Stimulated activated naive CD8-positive, alpha-beta T cell treated with anti-CD3 and anti-CD28 coated beads, Interleukin-15, Interleukin-2, amounts not matched to agents 100 U/mL and 50 U/mL, for 24 hours (primary cell): ENCODE measurements at places on chromosomes 3 and 15.

GRCh38 chr15:86231864-86232721 lies 152.4 kb downstream of the AGBL1 start:
- DNase-seq, result peak; percentile 25

DNA sequence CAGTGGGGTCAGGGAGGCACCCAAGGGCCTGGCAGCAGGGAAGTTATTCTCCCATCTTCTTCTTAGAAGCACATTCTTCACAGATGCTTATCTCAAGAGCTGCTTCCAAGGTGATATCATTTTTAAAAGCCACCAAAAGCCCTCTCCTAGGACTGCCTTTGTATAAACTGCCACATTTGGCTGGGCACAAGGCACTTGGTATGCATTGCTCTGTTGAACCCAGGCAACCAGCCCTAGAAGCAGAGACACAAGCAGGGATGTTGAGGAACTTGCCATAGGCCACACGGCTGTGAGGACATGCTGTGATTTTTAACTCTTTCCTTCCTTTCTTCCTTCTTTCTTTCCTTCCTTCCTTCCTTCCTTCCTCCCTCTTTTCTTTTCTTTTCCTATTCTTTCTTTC lies 7.4 kb upstream of the SLC6A1 start:
- no peak for DNase-seq

GRCh38 chr15:40064231-40064894 lies 25.4 kb upstream of the SRP14 start:
- DNase-seq, result no peak

GRCh38 chr15:64894395-64895056 lies 17.2 kb upstream of the ANKDD1A start:
- DNase-seq, result peak; percentile 74

DNA sequence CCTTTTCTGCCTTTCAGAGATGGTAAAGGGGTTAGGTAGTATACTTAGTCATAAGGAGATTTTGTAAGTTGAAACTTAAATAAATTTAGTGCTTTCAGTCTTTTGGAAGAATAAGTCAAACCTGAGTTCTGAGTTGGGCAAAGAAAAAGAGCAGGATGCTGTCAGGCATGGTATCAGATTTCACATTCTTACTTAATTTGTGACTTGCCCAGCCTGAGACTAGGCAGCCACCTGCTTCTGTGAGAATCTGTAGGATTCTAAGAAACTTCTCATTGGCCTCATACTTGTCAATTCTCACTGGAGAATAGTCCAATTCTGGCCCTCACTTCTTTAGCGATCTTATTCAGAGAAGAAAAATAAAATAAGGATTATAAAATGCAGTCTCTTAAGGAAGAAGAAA lies 577.5 kb downstream of the DIPK2A start:
- DNase-seq, result no peak

- no peak for DNase-seq
Measured at GRCh38 chr3:41213588-41213987, 14.3 kb downstream of the CTNNB1 start.

DNA sequence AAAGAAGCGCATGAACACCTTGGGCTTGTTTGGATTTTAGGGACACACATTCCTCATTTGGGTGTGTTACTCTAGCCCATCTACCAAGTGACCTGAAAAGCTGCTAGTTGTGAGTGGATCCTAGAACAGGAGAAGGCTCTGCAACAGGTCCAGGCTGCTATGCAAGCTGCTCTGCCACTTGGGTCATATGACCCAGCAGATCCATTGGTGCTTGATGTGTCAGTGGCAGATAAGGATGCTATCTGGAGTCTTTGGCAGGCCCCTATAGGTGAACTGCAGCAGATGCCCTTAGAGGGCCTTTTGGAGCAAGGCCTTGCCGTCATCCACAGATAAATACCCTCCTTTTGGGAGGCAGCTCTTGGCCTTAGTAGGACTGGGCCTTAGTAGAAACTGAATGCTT lies 53.2 kb downstream of the PAQR5 start:
- DNase-seq, result no peak

DNA sequence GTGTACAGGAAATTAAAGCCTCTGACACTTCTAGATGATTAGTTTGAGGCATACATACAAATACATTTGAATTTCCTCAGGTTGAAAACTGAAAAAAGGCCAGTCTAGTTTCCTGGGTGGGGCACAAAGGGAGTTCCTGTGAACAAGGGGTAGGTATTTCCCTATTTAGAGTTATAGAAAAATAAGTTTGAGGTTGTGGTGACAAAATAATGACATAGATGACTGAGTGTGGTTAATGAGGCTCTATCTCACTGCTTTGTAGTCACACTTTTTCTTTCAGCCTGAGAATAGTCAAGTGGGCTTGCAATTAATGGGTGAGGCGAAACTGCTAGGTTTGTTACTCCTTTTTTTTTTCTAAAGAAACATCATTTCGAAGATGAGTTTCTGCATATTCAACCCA lies 4.3 kb downstream of the SLCO3A1 start:
- no peak for DNase-seq

DNA sequence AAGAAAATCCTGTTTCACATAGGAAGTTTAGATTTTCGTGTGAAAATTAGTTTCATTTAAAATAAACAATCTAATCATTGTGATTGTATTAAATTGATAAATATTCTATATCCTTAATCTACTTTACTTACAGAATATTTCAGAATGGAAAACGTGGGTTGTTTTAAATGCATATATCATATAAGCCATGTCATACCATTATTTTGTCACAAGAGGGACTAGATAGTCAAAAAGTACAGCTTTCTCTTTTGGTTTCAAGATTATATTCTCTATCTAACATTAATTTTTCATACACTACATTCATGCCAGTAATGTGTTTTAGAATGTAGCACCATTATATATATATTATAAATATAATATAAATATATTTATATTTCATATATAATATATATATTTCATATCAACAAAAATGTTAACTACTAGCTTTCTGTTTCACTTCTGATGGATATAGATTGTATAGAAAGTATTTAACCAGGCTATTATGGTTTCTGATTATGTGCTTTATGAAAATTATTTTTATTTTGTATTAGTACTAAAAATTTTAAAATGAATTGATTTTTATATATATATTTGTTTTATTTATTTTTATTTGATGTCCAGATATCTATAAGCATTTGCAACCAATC lies 45.3 kb downstream of the OSTN start:
- DNase-seq, result no peak

GRCh38 chr3:172808969-172809546 lies 58.5 kb downstream of the ECT2 start:
- DNase-seq, result no peak

DNA sequence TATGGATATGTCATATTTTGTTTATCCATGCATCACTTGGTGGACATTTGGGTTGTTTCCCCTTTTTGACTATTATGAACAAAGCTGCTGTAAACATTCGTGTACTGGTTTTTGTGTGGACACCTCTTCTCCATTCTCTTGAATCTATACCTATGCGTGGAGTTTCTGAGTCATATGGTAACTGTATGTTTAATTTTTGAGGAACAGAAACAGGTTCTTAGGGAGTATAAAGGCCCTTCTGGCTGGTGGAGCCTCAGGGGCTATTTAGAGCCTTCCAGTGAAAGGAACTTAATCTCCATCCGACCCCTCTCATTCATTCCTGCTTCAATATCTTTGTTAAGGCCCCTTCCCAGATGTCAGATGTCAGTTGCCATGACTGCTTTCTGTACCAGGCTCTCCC lies 14.1 kb upstream of the CTXND1 start:
- no peak for DNase-seq

- no peak for DNase-seq
Measured at GRCh38 chr3:27639271-27639670, 82.9 kb downstream of the EOMES start.

DNA sequence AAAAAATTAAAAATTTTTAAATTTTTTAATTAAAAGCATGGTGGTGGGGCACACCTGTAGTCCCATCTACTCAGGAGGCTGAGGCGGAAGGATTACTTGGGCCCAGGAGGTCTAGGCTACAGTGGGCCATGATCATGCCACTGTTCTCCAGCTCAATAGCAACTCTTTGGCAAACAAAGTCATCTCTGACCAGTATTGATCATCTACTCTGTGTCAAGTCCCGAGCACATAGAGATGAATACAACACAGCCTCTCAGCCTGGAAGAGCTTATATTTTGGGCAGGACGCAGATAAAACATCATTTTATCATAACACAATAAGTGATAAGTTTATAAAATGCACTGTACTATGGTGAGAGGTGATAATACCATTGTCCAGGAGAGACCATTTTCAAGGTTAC lies 281.6 kb upstream of the GADL1 start:
- DNase-seq, result no peak

- no peak for DNase-seq
Measured at GRCh38 chr3:146313031-146313745, 62.3 kb upstream of the PLSCR4 start.

DNA sequence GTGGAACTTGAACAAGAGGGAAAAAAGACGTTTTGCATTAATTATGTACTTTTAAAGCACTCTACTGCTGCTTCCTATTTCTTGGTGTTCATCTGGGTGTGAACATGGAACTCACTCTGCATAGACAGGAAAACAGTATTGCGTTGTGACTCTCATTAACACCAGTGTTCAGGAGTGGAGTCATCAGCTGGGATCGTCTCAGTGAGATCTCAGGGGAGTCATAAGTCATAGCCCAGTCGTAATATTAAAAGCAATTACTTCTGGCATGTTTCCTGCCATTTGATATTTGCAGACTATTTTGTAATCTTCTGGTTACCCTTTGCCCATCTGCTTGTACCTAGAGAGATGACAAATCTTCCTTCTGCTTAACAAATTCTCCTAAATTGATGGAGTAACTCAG lies 462.0 kb upstream of the ATP11B start:
- no peak for DNase-seq

DNA sequence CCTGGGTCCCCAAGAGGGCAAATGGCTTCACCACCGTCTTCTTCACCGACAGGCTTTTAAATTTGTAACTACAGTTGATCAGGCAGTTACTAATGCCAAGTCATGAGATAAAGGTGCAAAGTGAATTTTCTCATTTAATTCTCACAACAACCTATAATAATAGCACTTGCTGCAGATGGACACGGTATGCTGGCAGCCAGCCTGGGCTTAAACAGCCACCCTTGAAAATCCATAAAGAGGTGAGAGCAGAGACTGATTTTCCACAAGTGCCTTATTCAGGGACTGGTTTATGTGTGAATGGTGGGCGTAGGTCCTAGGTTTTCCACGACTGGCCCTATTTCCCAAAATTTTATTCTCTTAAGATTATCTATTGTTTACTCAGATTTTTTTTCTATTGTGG lies 117.8 kb downstream of the RAB11A start:
- DNase-seq, result no peak

DNA sequence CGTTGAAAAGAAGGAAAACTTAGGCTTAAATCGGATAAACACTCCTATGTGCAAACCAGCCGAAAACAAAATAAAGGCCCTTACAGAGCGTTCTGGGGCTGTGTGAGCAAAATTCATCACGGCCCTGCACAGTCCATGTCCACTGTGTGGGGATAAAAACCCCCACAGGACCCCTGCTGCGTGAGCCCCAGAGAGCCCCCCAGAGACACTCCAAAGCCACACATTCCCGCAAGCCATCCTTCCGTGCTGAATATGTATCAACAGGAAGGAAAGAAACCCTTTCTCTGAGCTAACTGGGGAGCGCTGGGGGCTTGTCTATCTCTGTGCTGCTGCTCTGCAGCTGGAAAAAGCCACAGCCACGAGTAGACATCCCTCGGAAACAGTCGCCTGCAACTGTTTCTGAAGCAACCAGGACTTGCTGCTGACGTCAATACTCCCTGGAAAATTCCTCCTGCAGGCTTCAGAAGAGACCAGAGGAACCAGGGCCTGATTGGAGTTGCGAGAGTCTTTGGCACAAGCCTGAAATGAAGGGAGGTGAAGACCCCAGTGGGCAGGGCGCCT lies 72.7 kb downstream of the NUP210 start:
- no peak for DNase-seq

GRCh38 chr3:167497903-167498302 lies 24.1 kb upstream of the SERPINI2 start:
- no peak for DNase-seq

GRCh38 chr3:102750322-102750721 lies 315.5 kb downstream of the ZPLD1 start:
- DNase-seq, result no peak

DNA sequence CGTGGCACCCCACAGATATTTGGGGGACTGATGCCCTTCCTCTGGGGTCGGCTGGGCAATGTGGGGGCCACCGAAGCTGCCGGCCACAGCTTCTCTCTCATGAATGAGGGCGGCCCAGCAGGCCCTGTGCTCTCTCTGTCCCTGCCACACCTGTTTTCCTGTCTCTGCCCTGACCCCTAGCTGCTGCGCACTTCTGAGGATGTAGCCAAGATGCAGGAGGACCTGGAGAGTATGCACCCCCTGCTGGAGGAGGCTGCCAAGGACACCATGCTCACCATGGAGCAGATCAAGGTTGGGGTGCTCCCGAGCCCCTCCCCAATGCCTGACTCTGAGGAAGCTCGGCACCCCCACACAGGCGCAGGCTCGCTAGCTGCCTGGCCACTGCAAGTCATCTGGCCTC lies 59.7 kb downstream of the SEMA3G start:
- DNase-seq, result peak; percentile 32

GRCh38 chr15:97903971-97904572 lies 56.4 kb upstream of the ARRDC4 start:
- peak; percentile 38 for DNase-seq

DNA sequence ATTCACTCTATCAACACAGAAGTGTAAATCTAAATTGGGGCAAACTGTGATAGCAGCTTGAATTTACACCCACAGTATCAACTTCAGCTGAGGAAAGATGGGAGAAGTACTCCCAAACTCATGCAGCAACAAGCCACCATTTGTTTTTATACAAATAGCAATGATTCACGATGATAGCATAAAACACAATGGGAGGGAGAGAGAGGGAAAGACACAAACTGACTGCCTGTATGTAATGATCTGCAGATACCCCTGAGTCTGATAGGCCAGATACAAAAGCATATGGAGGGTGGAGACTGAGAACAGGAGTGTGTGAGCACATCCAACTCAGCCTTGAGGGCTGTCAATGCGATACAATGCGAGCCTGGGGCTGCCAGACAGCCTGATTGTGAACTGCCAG lies 79.2 kb downstream of the CNTN3 start:
- no peak for DNase-seq

GRCh38 chr15:50353251-50353974 lies 1.6 kb downstream of the GABPB1 start:
- DNase-seq, result no peak

GRCh38 chr15:74573987-74574386 lies 33.0 kb downstream of the ARID3B start:
- DNase-seq, result no peak

DNA sequence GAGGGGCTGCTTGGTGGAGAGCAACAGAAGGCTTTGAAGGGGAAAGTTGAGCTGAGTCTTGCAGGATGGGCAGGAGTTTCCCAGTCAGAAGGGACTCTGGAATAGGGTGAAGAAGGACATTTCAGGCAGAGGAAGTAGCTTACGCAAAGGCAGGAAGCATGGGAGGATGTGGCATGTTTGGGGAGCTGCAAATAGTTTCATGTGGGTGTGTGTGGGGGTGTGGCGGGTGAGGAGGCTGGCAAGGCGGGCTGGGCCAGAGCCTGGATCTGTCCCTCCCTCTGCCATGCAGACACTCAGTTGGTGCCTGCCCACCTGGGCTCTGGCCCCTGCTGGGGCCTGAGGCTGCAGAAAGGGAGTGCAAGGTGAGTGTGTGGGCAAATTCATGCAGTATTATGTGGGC lies 10.4 kb downstream of the TEX264 start:
- DNase-seq, result peak; percentile 38
